ENCODE measurements at places on chromosomes 1 and 21.

- DNase-seq, result no peak
Observed at GRCh38 chr1:225467193-225468020, 39.6 kb upstream of the LBR start.

GRCh38 chr1:41365772-41366454 lies 4.7 kb downstream of the FOXO6 start:
- no peak for DNase-seq

- DNase-seq, result no peak
Observed at GRCh38 chr1:214493126-214493796, 58.1 kb downstream of the PTPN14 start.

DNA sequence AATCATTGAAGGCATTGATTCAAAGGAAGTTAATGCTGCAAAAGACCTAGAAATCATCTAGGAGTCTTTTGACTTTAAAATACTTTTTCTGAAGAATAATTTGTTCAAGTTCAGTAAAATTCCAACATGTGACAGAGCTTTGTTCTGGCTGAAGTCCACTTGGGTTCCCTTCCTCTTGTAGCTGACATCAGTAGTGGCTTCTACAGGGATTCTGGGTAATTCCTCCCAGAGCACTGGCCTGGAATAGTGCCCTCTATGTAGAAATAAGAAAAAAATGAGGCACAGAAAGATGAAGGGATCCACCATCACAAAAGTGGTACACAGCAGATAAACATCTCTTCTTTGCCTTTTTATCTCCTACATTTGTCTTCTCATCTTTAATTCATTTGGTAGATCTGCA lies 548.1 kb downstream of the LTN1 start:
- DNase-seq, result no peak

- no peak for DNase-seq
Observed at GRCh38 chr21:33078907-33079582, 9.1 kb downstream of the OLIG1 start.

DNA sequence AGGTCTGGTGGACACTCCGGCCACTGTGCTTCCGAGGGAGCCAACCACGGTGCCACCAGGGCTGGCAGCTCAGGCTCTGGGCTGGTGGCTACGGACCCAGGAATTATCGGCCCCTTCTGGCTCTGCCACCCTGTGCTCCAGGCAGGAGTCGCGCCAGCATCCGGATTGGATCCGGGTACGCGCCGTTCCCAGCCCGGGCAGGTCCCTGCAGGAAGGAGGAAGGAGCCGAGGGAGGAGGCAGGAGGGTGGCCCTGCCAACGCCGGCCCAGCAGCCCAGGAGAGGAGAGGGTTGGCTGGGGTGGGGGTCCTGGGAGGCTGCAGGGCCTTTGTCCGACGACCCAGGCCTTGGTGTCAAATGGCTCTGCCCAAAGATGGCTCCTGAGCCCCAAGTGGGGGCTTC lies 160.5 kb downstream of the CASZ1 start:
- DNase-seq, result no peak

GRCh38 chr1:54888080-54888733 lies 1.2 kb upstream of the DHCR24 start:
- DNase-seq, result no peak

- no peak for DNase-seq
Observed at GRCh38 chr1:203276916-203277545, 28.3 kb upstream of the BTG2 start.

- no peak for DNase-seq
Observed at GRCh38 chr1:112284796-112285195, 111.2 kb upstream of the CTTNBP2NL start.

Data from fibroblast of skin of left biceps (primary cell).